ENCODE measurements at places on chromosomes 1 and 21.

- no peak overlapping the region for H3K27ac ChIP-seq
- no peaks in the 10 kb centered on the region for H3K4me1 ChIP-seq
- no peaks in the 10 kb centered on the region for H3K36me3 ChIP-seq
- DNase-seq: no peak
Observed at GRCh38 chr1:1941868-1942752, 23.0 kb upstream of the TMEM52 start.

DNA sequence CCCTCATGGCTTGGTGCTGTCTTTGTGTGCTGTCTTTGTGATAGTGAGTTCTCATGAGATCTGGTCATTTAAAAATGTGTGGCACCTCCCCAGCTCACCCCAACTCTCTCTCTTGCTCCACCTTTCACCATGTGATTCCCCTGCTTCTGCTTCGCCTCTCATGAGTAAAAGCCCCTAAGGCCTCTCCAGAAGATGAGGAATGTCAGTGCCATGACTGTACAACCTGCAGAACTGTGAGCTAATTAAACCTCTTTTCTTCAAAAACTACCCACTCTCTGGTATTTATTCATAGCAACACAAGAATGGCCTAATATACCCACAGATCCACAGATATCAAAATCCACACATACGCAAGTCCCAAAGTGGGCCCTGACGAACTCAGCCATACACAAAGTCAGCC, 88.9 kb upstream of the PPP2R5A start:
- no peak overlapping the region for H3K4me3 ChIP-seq
- no peaks in the 10 kb centered on the region for H3K27me3 ChIP-seq
- H3K36me3 ChIP-seq: no peaks in the 10 kb centered on the region
- no peak for DNase-seq

DNA sequence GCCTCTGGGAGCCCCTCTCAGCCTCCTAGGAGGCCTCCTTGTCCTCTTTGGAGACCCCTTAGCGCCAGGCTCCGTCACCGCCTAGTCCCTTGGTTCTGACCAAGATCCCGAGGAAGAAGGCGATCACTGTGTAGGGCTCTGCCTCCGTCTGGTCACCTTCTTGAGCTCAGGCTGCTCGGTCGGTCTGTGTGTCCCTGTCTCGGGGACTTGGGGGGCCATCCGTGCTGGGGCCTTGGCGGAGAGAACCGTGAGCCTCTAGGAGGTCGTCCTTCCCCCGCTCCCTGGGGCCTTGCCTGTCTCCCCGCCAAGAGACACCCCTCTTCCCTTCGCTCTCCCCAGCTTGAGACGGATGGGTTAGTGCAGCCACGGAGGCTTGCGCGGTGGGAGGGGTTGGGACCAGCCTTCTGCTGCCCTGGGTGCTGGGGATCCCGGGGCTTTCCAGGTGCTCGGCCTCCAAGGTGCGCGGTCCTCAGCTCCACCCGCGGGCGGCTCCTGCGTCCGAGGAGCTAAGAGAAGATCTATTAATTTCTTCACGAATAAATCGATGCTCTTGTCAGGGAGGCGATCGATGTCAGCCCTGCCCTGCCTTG, 701 bp upstream of the INSRR start:
- peaks cover 10% of the 10 kb centered on the region for H3K4me1 ChIP-seq
- H3K36me3 ChIP-seq: no peaks in the 10 kb centered on the region
- peaks cover 31% of the 10 kb centered on the region for H3K27me3 ChIP-seq
- DNase-seq: peak; percentile 61
- no peak overlapping the region for H3K4me3 ChIP-seq
- no peak overlapping the region for H3K27ac ChIP-seq

- no peaks in the 10 kb centered on the region for H3K36me3 ChIP-seq
- no peaks in the 10 kb centered on the region for H3K27me3 ChIP-seq
- no peaks in the 10 kb centered on the region for H3K4me1 ChIP-seq
- H3K27ac ChIP-seq: no peak overlapping the region
- DNase-seq: peak; percentile 16
Observed at GRCh38 chr1:118136187-118136941, 48.7 kb downstream of the SPAG17 start.

- H3K36me3 ChIP-seq: no peaks in the 10 kb centered on the region
- no peak overlapping the region for H3K27ac ChIP-seq
- H3K4me1 ChIP-seq: peaks cover 26% of the 10 kb centered on the region
- H3K27me3 ChIP-seq: no peaks in the 10 kb centered on the region
- DNase-seq: no peak
Observed at GRCh38 chr1:164774413-164774812, 215.4 kb downstream of the PBX1 start.

Data from mesendoderm (in vitro differentiated cells).